Umbilical cord (tissue), 2 donors: ENCODE measurements at places on chromosomes 12 and 14. TPM values are rescaled to one million over a fixed set of nuclear protein-coding genes. Genes with fewer than 3 reads are reported as not detected.

The SPIC gene
- 0.72 TPM for total RNA-seq

The DTD2 gene
- 85.7 TPM for total RNA-seq

DNA sequence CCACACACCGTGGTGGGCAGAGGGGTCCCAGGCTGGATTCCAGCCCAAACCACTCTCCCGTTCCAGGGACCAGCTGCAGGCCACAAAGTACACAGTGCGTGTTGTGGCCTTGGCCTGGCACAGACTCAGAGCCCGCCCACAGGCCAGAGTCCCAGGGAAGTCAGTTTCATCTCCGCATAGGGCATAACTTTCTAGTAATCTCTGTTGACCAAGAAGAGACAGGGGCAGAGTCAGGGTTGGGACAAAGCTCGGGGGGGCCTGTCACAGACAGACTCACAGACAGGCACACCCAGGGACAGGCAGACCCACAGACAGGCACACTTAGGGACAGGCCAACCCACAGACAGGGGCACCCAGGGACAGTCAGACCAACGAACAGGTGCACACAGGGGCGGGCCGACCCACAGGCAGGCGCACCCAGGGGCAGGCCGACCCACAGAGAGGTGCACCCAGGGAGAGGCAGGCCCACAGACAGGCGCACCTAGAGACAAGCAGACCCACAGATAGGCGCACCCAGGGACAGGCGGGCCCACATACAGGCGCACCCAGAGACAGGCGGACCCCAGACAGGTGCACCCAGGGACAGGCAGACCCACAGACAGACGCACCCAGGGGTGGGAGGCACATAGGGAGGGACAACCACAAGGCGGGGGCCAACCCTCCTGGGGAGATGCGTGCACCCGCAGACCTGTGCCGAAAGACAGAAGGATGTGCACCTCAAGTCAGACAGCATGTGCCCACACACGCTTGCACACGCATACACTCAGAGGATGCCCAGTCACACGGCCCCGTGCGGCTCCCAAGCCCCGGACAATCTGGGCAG, 323.3 kb upstream of the RTL1 start:
- DNase-seq: no peak

The OR11H6 gene
- 1.2 TPM for total RNA-seq

- no peak for DNase-seq
These were observed 9.1 kb downstream of the ADSS1 start for GRCh38 chr14:104732931-104733681.
